SK-N-DZ (cell line): ENCODE measurements at places on chromosomes 4 and X.

GRCh38 chrX:78619834-78620233 is 39.3 kb downstream of the RTL3 start:
- no peak for DNase-seq

DNA sequence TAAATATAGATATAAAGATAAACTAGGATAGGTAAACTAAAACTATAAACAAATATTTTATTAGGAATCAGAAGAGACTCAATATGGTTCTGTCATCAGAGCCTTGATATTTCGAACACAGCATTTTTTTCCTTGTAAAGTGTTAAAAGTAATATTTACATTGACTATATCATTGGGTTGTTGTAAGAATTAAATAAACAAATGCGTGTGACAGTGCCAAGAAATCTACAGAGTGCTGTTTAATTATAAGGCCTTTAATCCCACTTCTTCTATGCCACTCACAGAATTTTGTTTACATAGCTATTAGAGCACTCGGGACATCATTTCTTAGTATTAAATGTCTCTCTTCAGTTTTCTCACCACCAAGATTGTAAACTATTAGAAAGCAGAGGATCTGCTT is 807.4 kb downstream of the FSTL5 start:
- no peak for DNase-seq

- no peak for DNase-seq
These were observed 77.0 kb upstream of the STOX2 start for GRCh38 chr4:183828125-183828524.

- no peak for DNase-seq
These were observed 554.3 kb upstream of the TENM3 start for GRCh38 chr4:181688872-181689271.

DNA sequence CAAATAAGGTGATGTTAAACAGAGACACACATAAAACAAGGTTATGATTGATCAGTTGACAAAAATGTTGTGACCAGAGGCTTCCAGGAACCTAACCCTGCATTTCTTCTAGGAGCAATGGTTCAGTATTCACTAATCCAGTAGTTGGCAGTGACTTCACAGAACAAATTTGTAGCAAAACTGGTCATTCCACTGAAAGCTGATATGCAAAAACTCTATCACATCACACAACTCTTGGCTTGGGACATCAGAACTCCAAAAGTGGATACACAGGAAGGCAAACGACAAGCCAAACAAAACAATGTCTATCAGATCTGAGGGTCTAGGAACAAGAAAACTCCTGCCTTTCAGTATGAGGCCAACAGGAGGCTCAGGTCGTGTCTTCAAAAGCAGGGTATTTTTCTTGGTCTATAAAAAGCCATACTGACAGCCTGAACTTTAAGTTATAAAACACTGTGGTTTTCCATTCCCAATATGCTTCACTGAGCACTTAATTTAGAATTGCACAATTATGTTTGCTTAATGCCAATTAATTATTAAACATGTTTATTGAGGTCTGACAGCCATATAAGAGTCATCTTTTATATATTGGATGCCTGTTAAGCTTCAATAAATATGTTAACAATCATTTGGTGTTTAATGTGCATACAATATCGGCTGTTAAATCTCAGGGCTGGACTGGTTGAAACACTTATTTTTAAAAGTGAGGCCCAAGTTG is 45.6 kb downstream of the SOD3 start:
- no peak for DNase-seq

- no peak for DNase-seq
These were observed 203.3 kb downstream of the CLCN4 start for GRCh38 chrX:10360116-10360515.

DNA sequence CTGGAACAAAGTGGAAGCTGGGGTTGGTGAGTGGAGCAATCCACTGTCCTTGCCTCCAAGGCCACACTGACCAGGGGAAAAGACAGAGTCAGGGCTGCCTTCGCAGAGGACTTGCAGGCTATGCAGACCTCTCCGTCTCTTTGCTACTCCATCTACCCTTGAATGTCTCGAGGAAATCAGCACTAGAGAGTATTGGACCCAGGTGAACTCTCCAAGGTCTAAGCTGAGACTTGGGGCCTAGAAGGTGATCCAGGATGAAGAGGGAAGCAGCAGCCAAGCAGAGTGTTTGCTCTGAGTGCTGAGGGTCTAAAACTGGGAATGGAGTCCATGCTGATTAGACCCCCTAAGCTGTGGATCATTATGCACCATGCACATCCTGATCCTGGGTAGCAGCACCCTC is 54.5 kb downstream of the ANXA3 start:
- no peak for DNase-seq
